Heart left ventricle (tissue), 16 donors: ENCODE measurements at places on chromosomes 3 and 15. TPM values are rescaled to one million over a fixed set of nuclear protein-coding genes. Genes with fewer than 3 reads are reported as not detected.

- DNase-seq: no peak
Measured at GRCh38 chr15:84961114-84961452, 20.6 kb upstream of the PDE8A start.

DNA sequence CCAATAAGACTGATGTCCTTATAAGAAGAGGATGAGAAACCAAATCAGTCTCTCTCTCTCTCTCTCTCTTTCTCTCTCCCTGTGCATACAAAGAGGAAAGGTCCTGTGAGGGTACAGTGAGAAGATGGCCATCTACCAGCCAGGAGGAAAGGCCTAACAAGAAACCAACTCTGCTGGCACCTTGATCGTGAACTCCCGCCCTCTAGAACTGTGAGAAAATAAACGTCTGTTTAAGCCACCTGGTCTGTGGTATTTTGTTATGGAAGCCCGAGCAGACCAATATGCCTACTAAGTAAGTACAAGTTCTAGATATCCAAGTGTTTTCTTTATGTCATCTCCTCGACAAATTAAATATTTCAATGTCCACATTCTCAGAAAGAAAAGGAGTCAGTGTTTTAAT is 44.9 kb upstream of the TMC3 start:
- no peak for DNase-seq

- no peak for DNase-seq
Measured at GRCh38 chr15:41154412-41154811, 38.3 kb upstream of the INO80 start.

DNA sequence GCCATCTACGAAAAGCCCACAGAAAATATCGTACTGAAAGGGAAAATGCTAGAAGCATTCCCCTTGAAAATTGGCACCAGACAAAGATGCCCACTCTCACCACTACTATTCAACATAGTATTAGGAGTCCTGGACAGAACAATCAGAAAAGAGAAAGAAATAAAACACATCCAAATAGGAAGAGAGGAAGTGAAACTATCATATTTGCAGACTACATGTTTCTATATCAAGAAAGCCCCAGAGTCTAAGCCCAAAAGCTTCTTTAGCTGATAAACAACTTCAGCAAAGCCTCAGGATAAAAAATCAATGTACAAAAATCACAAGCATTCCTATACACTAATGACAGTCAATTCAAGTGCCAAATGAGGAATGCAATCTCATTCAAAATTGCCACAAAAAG is 15.6 kb downstream of the OR5K3 start:
- no peak for DNase-seq

GRCh38 chr3:5188419-5189221 is 1.1 kb downstream of the EDEM1 start:
- DNase-seq: peak; percentile 34

- no peak for DNase-seq
Measured at GRCh38 chr15:28901987-28902745, 16.4 kb downstream of the APBA2 start.

- no peak for DNase-seq
Measured at GRCh38 chr3:127039719-127040118, 56.8 kb downstream of the PLXNA1 start.

DNA sequence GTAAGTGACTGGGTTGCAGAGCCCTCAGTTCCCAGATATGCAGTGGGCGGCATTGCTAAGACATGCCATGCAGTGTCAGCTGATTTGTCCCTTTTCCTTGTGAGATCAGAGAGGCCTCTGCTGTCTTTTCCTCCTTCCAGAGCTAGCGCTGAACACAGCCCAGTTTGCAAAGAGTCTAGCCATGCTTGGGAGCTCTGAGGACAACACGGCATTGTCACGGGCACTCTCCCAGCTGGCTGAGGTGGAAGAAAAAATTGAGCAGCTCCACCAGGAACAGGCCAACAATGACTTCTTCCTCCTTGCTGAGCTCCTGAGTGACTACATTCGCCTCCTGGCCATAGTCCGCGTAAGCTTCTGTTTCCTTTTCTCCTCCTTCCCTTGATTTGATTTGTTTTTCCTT is 20.0 kb upstream of the SNX22 start:
- no peak for DNase-seq

GRCh38 chr3:194087995-194088855 is 47.7 kb upstream of the HES1 start:
- no peak for DNase-seq

DNA sequence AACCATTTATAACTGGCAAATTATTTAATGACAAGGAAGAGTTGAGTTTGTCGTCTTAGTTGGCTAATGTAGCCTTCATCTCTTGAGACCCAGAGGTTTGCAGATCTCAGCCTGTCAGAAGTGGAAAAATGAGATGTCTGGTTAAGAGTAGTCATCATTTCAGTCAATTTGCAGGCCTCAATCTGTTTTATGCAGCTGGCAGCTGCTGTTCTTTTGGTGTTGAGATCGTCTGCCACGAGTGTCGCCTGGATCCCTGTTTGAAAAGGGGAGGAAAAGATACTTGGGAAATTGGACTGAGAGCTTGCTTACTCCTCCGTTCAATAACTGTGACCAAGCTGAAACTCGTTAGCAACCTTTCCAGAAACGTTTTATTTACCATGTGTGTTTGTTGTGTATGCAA is 2.3 kb downstream of the PHLDB2 start:
- no peak for DNase-seq

- no peak for DNase-seq
Measured at GRCh38 chr15:70761931-70762468, 1.4 kb downstream of the UACA start.

Gene PML
- total RNA-seq: 68.7 TPM

Gene CLK3
- 46.5 TPM for total RNA-seq

Gene IGSF10
- total RNA-seq: 0.69 TPM

Gene PRR20G
- total RNA-seq: not detected

Gene TMEM207
- not detected for total RNA-seq

Gene SRPRB
- total RNA-seq: 13.7 TPM
